GM06990 (cell line): ENCODE measurements at places on chromosomes 12 and 14.

- no peak for DNase-seq
Observed at GRCh38 chr14:89760086-89760485, 194.4 kb downstream of the EFCAB11 start.

DNA sequence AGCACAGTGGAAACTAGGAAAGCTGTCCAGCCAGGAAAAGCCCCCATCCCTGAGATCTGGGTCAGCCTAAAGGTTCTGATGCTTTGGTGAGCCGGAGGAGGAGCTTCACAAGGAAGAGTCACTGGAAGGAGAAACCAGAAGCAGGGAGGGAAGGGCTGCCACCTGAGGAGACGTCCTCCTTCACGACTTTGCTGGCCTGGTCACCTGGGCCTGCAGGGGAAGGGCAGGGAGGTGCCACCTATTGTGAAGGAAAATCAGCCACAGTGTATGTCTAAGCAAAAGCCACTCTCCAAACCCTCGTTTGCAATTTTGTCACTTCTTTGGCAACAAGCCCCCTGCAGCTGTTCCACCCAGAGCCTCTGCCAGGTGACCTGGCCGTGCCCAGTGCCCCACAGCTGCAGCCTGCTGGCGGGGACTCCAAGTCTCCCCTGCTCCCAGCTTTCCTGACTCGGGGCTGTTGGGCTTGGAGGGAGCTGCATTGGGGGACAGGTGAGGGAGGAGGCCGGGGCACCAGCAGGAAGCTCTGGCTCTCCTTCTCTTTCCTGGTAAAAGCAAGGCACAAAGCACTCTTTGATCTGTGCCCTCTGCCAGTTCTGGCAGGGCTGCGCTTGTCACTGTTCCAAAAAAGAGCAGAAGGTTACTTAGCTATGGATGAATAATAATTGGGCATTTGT is 120.9 kb upstream of the BCL2L14 start:
- no peak for DNase-seq

DNA sequence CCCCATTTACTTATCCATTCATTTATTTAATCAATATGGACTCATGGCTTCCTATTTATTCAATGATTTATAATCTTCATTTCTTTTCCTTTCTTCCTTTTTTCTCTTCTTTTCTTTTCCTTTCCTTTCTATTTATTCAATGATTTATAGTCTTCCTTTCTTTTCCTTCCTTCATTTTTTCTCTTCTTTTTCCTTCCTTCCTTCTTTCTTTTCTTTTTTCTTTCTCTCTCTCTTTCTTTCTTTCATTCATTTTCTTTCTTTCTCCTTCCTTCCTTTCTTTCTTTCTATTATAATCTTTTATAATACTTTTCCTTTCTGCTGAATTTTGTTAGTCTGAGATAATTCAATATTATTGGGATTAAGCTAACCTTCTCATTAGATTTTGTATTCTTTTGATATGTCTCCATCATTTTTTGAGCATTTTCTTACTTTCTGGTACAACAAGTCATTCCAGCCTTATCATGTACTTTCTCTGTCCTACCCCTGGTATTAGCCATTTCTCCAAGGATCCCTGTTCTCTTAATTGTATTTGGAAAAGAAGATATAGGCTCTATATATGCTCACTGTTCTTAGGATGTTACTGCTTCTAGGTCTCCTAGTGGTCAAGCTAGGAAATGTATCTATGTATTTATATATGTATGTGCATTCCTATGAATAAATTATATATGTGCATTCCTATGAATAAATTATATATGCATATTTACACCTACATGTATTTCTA is 12.1 kb downstream of the LACRT start:
- no peak for DNase-seq

DNA sequence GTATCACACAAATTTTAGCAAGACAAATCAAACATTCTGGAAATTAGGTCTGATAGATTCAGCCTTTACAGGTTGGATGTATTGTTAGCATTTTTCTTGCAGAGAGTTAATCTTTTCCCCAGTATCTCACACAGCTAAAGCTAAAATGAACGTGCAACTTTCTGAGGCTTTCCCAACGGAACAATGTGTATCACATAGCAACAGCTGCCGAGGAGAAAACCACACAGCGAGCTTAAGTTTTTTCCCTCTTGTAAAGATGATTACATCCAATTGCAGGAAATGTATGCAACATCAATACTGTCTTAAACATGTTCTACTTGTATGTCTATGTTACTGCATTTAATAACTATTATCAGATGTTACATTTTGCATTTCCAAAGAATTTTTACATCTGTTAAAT is 182.2 kb downstream of the CCDC59 start:
- DNase-seq = no peak

DNA sequence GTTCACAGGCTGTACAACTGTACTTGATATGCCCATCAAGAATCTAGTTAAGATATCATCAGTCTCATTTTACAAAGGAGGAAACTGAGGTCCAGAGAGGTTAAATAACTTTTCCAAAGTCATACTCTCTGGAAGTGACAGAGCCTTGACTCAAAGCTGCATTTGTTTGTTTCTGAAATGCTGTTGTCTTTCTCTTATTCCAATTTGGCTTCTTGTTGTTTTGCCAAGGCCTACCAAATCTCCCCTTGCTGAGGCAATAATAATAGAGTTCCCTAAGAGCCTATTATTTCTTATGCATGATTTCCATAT is 79.8 kb upstream of the C12orf71 start:
- DNase-seq = no peak

DNA sequence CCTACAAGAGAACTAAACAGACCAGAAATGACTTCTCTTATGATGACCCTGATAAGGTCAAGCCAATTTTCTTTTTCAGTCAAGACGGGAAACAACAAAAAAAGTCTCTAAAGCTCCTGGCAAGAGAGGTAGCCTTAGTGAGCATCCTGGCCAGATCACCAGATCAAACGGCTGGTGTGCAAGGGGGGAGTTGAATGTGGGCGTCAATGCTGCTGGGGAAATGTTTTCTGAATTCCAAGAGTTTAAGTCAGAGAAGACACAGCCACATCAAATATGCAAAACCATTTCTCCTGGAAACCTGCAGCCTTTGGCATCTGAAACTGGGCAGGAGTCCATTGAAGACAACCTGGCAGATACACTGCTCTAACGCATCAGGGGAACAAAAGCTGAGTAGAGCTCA is 16.0 kb upstream of the SELPLG start:
- DNase-seq = no peak

GRCh38 chr12:57213763-57214397 is 2.7 kb upstream of the NXPH4 start:
- DNase-seq = no peak

DNA sequence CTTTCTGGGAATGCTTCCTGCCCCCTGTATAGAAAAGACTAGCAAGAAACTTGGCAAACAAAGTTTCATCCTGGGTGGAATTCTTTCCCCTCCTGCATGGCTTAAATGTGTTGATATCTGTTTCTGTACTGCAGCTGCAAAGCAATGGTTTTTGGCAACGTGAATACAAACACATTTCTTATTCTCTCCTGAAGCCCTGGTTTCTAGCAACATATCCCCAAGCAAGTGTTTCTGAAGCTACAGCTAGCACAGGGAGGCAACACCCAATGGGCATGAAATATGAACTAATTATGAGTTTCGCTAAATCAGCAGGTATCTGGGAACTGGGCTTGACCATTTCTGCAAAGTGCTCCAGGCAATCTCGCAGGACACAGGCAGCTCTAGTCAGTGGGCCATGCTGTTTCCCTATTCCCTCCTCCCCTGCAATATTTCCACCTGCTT is 392.3 kb upstream of the TMPO start:
- no peak for DNase-seq

- DNase-seq = no peak
Observed at GRCh38 chr12:107513636-107514400, 171.8 kb upstream of the PWP1 start.
